ENCODE measurements at places on chromosomes 1 and 21.

DNA sequence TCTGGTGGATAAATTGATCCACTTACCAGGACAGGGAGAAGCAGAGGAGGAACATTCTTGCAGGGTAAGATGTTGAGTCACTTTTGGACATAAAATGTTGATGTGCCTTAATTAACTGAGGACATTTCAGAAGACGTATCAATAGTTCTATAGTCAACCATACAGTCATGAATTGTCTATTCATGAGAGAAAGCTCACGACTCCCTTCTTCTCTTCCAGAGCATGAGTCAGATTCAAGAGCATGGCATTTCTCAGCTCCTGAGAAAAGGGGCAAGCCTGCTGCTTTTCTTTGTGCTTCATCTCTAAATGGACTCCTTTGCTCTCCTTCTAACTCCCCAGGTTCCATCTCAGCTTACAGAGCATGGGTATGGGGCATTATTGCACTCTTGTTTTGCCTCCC lies 55.7 kb downstream of the ADGRL4 start:
- DNase-seq: no peak

- DNase-seq: no peak
Observed at GRCh38 chr1:207298186-207298585, 23.3 kb upstream of the CD55 start.

DNA sequence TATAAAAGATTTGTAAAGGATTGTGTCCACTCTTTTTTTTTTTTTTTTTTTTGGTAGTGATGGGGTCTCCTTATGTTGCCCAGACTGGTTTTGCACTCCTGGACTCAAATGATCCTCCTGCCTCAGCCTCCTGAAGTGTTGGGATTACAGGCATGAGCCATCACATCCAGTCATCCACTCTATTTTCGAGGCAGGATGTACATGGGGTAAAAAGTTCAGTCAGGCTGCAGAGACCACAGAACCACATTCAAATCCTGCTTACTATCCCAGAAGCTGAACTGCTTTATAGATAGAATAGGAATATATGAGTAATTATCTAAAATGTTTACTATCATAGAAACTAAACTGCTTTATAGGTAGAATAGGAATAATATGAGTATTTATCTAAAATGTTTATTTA lies 26.0 kb upstream of the KCNK2 start:
- no peak for DNase-seq

DNA sequence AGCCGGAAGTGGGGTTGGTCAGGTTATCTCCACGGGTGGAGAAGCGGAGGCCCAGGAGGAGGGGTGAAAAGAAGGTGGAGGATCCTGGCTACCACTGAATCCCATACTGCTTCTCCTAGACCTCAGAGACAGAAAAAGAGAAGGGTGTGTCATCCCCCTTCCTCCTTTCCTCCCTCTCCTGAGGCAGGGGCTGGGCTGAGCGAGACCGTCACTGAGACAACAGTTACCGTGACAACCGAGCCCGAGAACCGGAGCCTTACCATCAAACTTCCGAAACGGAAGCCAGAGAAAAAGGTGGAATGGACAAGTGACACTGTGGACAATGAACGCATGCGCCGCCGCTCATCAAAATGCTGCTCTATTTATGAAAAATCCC lies 42.1 kb upstream of the NBPF3 start:
- no peak for DNase-seq

GRCh38 chr21:34202553-34203372 lies 129.4 kb downstream of the MRPS6 start:
- no peak for DNase-seq

- DNase-seq: no peak
Observed at GRCh38 chr1:15405106-15405850, 4.4 kb upstream of the EFHD2 start.

DNA sequence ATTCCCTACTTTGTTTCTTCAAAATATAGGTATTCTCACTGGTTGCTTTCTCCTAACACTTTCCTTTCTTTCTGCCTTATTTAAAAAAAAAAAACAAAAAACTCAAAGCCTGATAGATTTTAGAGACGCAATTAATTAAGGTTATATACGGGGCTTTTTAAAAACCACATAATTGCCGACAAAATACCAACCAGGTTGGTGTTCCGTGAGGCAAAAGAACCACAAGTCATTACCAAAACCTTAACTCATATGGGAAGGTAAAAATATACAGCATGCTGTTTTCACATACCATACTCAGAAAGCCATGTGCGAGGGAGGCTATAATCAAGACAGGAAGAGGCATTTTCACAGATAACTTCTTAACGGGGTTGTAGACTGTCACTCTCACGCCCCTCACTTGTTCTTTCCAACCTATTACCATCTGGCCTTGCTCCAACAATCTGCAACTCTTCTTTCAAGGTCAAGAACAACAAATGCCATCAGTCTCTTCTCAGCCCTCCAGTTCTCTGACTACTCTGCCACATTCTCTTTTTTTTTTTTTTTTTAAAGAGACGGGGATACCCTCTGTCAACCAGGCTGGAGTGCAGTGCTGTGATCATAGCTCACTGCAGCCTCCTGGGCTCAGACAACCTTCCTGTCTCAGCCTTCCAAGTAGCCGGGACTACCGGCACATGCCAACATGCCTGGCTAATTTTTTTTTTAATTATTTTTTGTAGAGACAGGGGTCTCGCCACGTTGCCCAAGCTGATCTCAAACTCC lies 102.6 kb downstream of the APP start:
- no peak for DNase-seq

DNA sequence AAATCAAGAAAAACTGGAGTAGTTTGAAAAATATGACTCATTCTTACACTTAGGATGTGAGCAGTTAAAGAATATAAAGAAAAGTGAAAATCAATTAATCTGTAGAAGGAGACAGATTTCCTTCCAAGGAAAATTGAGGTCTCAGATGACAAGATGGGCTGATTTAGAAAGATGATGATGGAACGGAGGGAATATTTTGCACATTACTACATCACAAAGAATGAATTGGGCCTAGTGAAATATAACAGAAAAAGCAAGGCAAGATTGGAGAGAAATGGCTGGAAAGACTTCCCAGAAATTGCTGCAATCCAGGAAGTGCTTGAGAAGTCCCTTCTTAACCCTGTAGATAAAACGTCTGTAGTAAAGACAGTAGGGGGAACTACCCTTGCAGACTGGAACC lies 169.1 kb upstream of the SYT6 start:
- DNase-seq: no peak

DNA sequence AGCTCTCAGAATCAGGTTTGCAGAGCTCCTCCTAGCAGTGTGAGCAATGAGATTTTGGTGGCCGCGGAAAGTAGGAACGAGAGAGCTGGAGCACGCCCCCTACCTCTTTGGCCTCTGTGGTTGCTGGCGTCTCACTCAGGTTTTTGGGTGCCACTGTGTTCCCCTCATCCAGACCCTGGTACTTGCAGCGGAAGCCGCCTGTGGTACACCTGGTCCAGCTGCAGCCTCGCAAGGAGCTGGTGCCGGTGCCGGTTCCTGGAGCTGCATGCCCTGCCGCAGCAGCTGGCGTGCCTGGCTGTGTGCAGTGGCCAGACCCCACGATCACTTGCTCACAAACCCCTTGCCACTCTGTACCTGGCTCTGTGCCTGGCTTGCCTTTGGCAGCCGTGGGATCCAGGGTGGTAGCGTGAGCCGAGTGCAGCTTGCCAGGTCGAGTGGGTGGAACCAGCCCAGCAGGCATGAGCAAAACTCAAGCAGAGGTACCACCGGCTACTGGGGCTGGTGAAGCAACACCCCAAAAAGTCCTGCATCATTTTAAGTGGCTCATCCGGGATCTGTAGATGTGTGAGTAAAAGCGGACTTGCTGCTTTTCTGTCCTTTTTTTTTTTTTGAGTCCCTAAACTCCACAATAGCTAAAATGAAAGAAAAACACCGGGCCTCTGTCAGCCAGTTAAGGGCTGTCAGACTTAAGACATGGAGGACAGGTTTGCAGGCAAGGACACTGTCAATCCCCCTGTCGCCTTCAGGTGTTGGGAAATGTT lies 844.9 kb downstream of the KCNT2 start:
- no peak for DNase-seq

DNA sequence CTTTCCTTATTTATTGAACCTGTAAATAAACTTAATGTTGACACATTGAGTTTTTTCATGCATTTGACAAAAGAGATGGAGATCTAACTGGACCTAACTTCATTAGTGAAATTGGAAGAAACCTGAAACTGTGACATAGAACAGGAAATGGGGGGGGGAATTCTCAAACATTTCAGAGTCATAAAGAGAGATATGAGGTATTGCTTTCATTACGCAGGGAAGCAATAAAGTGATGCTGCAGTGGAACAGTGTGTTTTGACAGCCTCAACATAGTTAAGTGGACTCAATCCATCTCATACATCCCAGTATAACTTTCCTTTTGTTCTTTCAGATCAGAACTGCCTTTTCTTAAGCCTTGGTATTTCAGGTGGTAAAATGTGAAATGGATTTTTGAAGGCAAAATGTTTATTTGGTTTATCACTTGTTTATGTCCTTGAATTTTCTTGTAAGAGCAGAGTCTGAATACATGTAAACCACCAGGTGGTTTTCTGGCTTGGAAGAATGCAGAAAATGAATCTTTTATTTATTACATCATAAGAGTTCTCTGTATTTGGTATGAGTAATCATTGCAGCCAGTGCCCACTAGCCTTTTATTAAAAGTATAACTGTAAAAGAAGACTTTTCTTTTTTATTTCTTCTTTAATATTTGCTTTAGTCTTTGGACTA lies 132.5 kb downstream of the ZNF326 start:
- no peak for DNase-seq

DNA sequence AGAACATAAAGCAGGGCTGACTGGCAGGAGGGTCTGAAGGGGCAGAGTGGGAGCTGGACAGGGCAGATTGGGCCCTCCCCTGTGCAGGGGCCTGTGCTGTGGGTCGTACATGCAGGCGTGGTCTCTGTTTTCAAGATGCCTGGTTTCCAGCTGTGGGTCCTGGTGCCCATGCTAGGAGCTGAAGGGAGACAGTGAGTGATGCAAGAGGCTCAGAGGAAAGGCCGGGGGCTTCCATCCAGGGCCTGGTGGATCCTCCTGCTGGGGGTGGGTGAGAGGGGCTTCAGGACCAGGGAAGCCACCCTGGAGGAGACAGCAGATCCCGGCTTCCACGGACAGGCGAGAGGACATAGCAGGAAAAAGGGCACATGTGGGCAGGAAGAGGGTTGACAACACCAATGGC lies 349.0 kb upstream of the VAMP3 start:
- no peak for DNase-seq

DNA sequence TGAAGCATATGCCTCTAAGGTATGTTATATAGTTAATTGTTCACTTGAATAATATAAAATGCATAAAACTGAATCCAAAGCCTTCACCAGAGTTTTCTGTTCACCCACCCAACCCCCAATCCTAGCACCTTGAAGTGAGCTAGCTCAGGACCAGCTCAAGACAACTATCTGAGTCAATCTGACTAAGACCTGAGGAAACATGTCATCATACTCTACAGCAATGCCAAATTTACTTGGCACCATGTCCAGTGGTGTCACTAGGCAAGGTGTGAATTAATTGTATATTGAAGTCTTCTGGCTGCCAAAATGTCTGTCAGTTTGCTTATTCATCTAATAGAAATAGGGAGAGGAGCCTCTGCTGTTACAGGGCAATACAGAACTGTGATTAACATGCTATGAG lies 3.8 kb downstream of the DNASE2B start:
- DNase-seq: no peak

DNA sequence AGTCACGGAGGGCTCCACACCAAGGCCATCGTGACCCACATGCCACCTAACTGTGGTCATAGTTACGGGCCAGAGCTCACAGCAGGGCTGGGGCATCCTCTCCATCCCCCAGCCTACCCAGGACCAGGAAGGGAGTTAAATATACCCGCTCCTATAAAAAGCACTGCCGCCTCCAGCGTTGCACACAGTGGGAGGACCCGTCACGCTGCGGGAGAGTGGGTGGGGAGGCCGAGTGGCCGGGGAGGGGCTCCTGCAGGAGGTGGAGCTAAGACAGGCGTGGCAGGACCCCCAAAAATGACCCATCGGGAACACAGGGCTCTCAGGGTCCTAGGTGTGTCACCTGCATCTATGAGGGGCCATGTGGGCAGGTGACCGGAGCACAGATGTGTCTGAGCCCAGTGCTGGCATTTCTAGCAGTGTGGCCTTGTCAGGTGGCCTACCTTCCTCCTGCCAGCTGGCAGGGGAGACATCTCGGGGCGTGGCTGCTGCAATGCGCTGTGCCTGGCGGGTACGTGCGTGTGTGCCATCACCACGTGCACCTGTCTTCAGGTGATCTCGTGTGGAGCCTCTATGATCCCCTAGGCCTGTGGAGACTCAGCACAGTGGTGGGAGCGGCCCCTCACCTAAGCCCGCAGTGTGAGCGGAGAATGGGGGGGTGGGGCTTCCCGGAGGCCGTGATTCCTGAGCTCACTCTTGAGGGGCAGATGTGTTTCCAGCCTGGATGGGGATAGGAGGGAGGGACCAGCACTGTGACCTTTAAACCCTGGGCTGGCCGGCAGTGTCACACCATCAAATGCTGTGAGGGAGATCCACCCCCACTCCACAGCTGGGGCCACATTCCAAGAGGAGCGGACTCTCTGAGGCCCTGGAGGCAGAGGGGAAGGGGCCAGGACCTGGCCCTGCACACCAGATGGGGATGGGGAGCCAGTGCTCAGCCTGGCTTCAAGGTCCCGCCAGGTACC lies 17.7 kb downstream of the AGRN start:
- no peak for DNase-seq

Measured in frontal cortex (tissue), 4 donors.